Foreskin keratinocyte (primary cell): ENCODE measurements at places on chromosomes 13 and 19.

GRCh38 chr19:30450835-30451321, 78.7 kb downstream of the ZNF536 start:
- DNase-seq, result no peak

GRCh38 chr19:58548859-58549663, 5.2 kb downstream of the TRIM28 start:
- no peak for DNase-seq

- DNase-seq, result no peak
Observed at GRCh38 chr13:37342205-37342604, 236.7 kb upstream of the CSNK1A1L start.

DNA sequence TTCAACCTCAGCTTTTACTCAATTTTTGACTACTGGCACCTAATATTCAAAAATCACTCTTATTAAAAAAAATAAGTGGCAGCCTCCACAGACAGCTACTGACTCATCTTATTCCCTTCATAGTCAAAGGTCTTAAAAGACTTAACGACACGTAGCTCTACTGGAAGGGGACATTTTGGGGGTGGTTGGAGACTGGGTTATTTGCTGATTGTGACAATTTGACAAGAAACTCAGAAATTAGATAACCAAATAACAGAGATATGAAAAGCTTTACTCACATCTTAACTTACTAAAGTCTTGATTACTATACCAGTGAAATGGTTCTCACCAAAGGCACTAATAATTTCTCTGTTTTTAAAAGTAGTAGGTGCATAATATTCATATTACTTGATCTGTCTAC, 25.7 kb downstream of the UGGT2 start:
- no peak for DNase-seq

DNA sequence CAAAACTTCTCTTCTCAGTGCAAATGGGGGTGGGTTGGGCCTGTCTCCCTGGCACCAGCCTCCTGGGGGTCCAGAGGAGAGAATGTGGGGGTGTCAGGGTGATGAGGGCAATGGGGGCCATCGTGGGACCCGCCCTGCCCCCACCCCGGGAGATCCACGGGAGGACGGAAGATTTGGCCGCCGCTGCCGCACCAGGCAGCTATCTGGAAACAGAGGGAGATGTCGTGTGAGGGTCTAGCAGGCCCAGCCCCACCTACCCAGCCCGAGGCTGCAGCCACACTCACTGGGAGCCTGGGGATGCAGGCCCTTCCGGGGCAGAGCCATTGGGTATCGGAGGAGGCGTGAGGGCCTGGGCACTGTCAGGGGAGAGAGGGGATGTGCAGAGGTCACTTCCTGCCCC, 1.8 kb upstream of the TMEM86B start:
- no peak for DNase-seq

DNA sequence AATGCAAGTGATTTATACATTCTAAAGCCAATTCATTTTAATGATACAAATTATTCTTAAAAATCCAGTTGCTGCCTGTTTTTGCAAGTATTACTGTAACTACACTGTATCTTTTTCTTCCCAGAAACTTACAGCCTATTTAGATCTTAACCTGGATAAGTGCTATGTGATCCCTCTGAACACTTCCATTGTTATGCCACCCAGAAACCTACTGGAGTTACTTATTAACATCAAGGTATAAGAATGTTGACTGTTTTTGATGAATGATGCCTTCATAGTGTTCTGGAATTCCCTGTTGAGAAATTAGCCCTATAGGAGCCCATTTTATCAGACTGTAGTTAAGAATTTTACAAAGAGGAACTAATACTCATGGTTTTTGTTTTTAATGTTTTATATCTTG, 25.0 kb downstream of the ITM2B start:
- DNase-seq, result no peak

- no peak for DNase-seq
Observed at GRCh38 chr19:20038358-20039202, 725 bp downstream of the ZNF682 start.

- no peak for DNase-seq
Observed at GRCh38 chr13:23668562-23668961, 98.3 kb downstream of the TNFRSF19 start.

DNA sequence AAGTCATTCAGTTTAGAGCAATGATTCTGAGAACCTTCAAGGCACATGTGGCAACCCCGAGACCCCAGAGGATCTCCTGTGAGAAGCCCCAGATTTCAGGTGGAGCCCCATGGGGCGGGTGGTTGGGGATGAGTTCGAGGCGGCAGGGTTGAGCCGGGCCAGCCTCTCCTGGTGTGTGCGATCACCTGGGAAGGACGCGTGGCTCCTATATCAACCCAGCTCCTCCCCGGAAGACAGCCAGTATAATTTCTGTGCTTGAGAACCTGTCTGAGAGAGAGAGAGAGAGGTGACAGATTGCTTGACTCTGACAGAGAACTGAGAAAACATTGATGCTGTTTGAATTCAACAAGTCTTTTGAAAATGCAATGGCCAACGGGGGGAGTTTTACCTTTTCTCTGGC, 89.0 kb downstream of the TEX29 start:
- DNase-seq, result no peak

GRCh38 chr19:51727349-51727880, 3.6 kb upstream of the HAS1 start:
- peak; percentile 53 for DNase-seq

- DNase-seq, result no peak
Observed at GRCh38 chr13:106568299-106569003, 514 bp upstream of the ARGLU1 start.

DNA sequence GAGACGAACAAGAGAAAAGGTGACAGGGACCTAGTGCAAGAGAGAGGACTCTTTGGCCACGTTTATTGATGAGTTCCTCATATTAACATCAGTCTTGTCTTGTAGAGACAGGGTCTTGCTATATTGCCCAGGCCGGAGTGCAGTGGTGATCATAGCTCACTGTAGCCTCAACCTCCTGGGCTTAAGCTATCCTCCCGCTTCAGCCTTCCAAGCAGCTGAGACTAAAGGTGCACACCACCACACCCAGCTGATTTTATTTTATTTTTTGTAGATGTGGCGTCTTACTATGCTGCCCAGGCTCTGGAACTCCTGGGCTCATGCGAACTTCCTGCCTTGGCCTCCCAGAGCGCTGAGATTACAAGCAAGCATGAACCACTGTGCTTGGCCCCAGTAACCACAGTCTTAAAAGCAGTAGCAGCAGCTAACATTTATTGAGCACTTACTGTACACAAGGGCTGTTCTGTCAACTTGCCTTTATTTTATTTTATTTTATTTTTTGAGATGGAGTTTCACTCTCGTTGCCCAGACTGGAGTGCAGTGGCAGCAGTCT, 1.1 kb upstream of the SH2D3A start:
- DNase-seq, result no peak

DNA sequence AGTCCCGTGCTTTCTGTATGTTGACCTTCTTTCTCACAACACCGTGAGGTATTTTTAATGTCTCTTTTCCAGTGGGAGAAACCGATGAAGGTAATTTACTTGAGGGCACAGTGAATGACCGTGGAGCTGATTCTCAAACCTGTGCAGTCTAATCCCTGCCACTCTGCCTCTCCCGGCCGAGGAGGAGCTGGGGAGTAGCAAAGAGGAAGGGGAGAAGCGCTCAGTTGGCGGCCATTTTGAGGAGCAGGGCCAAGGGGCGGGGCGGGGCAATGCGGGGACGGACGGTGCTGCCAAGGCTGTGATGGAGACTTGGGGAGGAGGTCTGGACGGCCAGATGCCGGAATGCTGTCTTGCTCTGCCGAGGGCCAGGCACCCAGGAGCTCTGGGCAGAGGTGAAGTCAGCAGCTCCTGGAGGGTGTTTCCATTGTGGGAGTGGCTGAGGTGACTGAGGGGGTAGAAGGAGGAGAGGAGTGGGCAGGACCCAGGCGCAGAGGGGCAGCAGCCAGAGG, 12.4 kb upstream of the RANBP3 start:
- no peak for DNase-seq

- no peak for DNase-seq
Observed at GRCh38 chr13:20521364-20522115, 4.1 kb downstream of the CRYL1 start.

DNA sequence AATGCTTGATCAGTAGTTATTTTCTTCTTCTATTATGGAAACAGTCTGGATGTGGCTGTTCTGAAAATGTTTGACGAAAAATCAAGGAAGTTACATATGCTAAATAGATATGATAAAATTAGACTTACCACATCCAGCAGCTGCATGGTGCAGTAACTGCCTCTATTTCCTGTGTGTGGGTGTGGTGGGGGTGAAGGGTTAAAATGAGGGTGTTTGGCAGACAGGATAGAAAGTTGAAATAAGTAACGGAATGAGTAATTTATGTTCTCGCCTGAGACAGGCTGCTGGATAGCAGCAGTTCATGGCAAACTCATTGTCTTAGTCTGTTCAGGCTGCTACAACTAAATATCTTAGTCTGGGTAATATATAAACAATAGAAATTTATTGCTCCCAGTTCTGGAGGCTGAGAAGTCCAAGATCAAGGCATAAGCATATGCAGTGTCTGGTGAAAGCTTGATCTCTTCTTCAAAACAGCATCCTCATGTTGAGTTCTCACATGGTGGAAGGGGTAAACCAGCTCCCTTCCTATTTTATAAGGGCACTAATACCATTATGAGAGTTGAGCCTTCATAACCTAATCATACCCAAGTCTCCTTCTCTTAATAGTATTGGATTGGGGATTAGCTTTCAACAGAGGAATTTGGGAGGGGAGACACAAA, 1248.9 kb downstream of the SLITRK5 start:
- DNase-seq, result no peak

DNA sequence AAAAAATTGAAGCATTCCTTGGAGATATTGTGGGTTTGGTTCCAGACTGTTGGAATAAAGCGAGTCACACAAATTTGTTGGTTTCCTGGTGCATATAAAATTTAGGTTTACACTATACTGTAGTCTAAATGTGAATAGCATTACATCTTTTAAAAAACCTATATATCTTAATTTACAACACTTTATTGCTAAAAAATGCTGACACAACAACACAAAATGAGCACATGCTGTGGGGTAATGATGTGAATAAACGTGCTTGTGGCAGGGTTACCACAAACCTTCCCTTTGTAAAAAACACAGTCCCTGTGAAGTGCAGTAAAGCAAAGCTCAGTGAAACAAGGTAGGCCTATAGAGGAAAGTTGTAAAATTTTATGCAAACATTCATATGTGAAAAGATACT, 27.7 kb downstream of the MPHOSPH8 start:
- DNase-seq, result no peak

- DNase-seq, result no peak
Observed at GRCh38 chr19:6740589-6741343, 1.3 kb downstream of the TRIP10 start.

GRCh38 chr19:1362387-1363257, 21.1 kb upstream of the NDUFS7 start:
- DNase-seq, result no peak

GRCh38 chr13:23129331-23129730, 51.4 kb upstream of the SGCG start:
- no peak for DNase-seq

- DNase-seq, result no peak
Observed at GRCh38 chr13:42549552-42549936, 24.4 kb upstream of the TNFSF11 start.

DNA sequence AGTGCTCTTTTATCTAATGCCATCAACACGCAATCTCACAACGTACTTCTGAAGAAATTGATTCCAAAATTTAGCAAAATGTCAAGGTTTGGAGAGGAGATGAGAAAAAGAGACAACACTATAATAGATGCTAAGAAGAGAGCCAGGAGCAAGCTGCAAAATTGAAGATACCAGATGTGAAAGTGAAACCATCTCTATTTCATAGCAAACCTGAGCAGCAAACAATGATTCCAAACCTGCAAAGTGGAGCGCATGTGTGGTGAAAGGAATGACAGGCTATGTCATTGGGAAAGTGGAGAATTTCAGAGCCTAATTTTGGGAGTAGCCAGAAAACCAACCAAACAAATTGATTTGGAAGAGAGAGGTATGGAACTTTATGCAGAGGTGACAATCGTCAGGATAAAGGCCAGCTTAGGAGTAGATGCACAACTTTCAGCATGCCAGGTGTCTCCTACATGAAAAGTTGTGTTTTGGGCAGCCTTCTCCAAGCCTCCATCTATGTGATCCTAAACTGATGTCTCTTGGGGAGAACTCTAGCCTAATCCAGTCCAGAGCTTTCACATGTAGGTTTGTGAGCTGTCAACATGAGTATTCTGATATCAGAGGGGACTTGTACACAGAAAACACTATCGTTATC, 158.4 kb upstream of the FNDC3A start:
- DNase-seq, result no peak

- DNase-seq, result peak; percentile 44
Observed at GRCh38 chr19:55447421-55448174, 4.5 kb upstream of the SHISA7 start.

- DNase-seq, result no peak
Observed at GRCh38 chr13:24247016-24247415, 62.4 kb upstream of the C1QTNF9 start.

DNA sequence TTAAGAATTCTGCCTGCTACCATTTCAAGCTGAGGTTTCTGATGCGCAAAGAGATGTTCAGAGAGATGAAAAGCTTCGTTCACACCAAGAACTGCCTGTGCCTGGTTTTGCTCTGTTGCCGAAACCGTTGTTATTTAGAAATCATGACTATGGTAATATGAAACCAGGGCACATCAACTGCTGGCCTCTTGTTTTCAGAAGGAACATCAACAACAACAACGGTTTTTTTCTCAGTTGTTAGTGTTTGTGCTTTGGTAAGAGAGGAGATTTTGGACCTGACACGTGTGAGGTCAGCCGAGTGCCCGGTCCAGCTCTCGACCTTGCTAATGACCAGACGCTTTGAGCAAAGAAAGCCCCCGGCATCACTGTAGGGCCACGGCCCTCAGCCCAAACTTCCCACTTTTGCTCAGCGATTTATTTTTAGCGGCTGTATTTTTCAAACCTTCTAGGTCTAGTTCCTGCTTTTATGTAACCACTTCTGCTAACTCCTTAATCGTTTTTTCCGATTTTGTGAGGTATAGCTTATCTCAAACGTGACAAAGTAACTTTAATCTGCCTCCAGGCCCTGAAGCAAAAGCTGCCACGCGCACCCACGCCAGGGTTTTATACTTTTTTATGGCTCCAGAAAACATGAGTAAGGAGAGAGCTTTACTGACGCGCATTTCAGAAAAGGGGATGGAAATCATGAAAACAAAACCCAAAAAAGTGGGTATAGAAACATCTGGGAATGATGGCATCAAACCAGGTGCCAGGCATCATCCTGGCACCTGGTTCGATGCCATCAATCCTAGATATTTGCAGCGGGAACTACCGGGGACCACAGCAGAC, 42.0 kb downstream of the KLF2 start:
- no peak for DNase-seq
